Osteocyte (in vitro differentiated cells): ENCODE measurements at places on chromosomes 12 and 14. TPM values are rescaled to one million over a fixed set of nuclear protein-coding genes. Genes with fewer than 3 reads are reported as not detected.
A peak's percentile ranks its signal among the peaks of the same experiment; 100 is the strongest.

The TAC3 gene
- total RNA-seq, result not detected in 2 replicates

DNA sequence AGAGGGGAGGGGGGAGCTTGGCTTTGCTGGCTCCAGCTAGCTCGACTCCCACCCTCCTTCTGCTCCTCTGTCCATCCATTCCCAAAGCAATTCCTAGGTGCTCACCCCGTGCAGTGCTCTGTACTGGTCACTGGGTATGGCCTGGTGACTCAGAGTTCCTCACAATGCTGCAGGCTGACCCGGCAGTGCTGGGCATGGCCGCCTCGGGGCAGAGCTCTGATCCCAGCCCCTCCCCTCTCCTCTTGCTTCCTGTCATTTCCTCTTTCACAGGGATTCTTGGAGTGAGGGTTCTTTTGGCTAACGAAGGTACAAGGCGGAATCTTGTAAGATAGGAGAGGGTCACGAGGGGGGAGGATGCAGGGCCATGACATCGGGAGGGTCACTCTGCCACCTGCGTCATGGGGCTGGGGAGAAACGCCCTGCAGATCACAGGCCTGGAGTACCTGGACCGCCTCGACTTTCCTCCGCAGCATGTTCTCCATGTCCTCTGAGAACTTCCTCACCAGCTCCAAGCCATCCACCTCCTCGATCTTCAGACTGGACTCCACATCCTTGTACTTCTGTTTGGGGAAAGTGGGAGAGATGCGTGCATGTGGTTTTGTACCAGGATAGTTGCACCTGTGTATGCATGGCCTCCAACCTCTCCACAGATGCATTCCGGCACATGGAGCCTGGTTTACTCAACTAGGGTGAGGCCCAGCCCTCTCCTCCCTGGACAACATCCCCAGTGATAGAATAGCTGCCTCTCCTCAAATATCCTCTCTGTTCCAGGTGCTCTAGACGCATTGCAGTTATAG, 5.7 kb downstream of the CACNA2D4 start:
- DNase-seq, result peak; percentile 56

- DNase-seq, result no peak
Measured at GRCh38 chr14:101542391-101542790, 18.9 kb upstream of the DIO3 start.

DNA sequence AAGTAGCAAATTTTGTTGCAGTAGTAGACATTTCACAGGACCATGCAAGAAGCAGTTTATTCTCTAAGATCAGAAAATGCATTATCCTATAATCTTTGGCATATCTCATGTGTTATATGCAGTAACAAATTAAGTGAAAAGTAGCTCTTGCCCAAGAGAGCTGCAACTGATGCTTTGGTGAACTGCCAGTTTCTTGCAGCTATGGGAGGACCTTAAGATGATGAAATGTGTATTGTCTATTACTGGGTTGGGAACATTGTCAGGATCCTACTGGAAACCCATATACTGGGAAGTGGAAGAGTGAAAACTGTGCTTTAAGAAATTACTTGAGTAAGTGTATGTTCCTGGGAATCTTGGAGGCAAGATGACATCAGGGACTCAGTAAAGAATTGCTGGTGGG, 238.8 kb downstream of the DACT1 start:
- DNase-seq, result no peak
